ENCODE measurements at places on chromosomes 16 and 17.
A peak's percentile ranks its signal among the peaks of the same experiment; 100 is the strongest.

DNA sequence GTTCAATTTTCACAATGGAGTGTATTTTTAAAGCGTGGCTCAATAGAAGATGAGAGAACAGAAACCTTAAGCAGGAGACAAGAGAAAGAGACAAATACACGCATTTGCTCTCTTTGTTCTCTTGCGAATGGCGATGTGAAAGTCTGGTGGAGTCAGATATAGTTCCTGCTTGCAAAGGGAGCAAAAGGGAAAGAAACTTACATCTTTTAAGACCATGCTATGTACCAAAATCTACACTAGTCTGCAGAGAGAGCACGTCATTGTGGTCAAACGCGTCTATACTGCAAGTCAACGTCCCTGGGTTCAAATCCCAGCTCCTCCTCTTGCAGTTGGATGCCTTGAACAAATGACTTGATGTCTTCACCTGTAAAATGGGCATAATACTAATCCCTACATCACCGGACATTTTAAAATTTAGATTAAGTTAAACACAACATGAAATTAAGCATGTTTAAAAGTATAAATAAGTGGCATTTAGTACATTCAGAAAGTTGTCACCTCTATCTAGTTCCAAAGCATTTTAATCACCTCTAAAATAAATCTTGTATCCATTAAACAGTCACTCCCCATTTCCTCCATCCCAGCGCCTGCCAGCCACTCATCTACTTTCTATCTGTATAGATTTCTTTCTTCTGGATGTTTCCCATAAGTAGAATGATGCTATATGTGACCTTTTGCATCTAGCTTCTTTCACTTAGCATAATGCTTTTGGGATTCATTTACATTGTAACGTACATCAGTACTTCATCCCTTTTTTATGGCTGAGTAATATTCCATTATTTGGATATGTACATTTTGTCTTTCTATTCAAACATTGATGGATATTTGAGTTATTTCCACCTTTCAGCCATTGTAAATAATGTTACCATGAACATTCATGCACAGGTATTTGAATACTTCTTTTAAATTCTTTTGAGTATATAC, 406.9 kb downstream of the TMEM114 start:
- no peak for DNase-seq

DNA sequence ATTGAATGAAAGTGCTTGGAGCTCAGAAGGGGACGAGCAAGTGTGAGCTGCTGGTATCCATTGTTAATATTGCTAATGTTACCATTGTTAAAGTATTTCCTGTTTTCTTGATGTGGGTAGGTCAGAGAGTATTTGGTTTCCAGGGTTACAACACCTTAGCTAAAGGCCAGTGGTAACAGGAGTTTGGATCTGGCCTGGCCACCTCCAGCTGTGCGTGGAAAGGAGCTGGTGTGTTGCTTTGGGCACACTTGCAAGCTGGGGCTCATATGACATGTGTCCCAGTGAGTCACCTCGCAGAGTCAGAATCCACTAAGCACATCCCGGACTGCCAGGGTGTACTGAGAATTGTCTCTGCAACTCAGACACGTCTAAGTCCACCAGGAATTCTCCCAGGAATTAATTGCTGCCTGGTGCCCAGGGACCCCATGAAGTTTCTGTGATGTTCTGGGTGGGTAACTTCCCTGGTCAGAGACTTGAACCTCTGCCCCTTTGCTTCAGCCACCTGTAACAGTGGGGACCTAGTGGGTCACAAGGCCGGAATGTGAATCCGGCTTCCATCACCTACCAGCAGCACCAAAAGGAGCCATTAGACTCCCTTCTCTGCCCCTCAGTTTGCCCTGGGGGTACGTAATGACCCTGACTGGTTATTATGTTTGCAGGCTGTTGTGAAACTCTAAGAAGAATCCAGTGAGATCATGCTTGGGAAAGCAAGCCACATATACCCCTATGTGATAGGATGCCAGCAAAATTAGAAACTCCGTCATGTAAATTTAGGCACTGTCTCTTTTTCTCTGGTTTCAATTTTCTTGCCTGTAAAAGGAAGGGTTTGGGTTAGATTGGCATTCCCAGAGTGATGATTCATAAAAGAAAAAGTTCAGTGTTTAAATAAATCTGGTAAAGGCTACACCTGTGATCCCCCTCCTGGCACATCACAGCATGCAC, 12.8 kb downstream of the SLC6A2 start:
- DNase-seq: no peak

DNA sequence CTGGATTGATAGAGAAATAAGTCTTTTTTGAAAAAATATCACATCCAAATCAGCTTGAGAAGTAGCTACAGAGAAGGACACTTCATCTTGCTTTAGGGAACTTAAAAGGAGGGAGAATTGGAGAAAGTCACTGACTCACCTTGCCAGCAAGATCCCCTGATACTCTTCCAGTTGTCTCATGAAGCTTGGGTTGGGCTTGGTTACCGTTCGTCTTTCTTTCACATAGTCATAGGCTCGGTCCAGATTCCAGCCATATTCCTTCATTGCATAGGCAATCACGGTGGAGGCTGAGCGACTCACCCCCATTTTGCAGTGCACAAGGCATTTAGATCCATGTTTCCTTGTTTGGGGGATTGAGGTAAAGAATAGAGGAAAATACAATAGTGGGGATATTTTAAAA, 25.3 kb upstream of the CORO6 start:
- DNase-seq: no peak

- DNase-seq: no peak
Observed at GRCh38 chr17:65698381-65699061, 137.1 kb upstream of the AXIN2 start.

- no peak for DNase-seq
Observed at GRCh38 chr16:12587170-12587569, 216.5 kb downstream of the CPPED1 start.

DNA sequence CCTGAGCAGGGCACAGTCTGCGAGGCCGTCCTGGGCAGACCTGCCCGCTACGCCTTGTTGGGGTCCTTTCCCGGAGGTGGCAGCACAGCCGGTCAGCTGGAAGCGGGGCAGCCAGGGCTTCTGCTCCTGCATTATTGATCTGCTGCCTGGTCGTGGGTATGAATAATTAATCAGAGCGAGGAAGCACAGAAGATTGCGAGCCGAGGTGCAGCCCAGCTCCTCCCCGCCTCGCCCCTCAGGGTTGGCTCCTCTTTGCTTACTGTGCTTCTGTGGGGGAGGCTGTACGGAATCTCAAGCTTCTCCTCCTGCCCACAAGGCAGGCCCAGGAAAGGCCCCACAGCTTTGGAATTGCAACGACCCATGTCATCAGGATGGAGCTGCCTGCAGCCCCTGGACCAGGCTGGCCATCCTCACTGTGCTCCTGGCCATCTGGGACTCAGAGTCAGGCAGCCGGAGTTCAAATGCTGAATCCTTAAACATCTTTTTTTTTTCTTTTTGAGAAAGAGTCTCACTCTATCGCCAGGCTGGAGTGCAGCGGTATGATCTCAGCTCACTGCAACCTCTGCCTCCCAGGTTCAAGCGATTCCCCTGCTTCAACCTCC, 25.6 kb downstream of the TRARG1 start:
- DNase-seq: no peak

GRCh38 chr17:3944485-3945388, 19.5 kb downstream of the ATP2A3 start:
- peak; percentile 25 for DNase-seq

GRCh38 chr17:38444151-38444550, 15.9 kb downstream of the ARHGAP23 start:
- no peak for DNase-seq

DNA sequence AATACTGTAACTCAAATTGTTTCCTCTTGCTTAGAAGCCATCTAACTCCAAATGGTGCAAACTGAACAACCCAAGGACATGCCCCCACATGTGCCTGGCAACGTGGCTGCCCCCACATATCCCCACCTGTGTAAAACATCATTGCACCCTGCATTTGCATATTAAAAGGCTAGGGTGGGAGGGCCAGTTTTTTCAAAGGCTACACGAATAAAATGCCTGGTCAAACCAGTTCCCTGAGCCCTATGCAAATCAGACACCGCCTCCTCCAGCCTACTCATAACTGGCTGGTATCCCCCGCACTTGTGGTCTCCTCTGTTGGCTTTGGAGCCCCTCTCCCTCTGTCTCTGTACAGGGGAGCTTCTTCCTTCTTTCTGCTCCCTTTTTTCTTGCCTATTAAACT, 26.7 kb downstream of the C16orf54 start:
- no peak for DNase-seq

- no peak for DNase-seq
Observed at GRCh38 chr17:82942166-82943130, 102.6 kb upstream of the ZNF750 start.

GRCh38 chr16:1640261-1640941, 28.2 kb downstream of the CRAMP1 start:
- no peak for DNase-seq

GRCh38 chr17:55549140-55549539, 37.9 kb upstream of the SMIM36 start:
- DNase-seq: no peak

- no peak for DNase-seq
Observed at GRCh38 chr17:916315-916714, 63.3 kb downstream of the NXN start.

GRCh38 chr16:69003500-69003899, 102.0 kb upstream of the HAS3 start:
- DNase-seq: no peak

DNA sequence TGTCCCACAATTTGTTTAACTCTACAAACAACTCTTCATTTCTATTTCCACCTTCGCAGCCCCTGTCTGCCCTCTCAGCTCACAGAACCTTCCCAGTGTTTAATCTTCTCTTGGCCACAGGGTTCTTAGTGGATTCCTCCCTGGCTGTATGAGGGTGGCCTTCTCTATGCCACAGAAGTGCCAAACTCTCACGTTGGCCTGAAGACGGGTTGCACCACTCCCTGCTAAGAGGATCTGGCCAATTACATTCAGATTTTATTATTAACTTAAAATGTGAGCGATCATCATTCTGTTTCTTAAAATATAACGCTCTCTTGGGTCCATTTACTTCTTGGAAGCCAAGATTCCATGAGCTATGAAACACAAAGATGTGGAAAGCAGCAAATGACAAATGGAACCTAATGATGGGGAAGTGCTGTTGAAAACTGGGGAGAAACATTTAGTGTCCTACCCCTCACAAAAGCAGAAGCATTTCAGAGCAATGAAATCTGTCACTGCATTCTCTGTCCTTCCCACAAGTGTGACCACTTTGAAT, 91.3 kb upstream of the NOG start:
- no peak for DNase-seq

All from activated gamma-delta T cell (primary cell).